NAMALWA (cell line): ENCODE measurements at places on chromosomes 6 and 20.
A peak's percentile ranks its signal among the peaks of the same experiment; 100 is the strongest.

DNA sequence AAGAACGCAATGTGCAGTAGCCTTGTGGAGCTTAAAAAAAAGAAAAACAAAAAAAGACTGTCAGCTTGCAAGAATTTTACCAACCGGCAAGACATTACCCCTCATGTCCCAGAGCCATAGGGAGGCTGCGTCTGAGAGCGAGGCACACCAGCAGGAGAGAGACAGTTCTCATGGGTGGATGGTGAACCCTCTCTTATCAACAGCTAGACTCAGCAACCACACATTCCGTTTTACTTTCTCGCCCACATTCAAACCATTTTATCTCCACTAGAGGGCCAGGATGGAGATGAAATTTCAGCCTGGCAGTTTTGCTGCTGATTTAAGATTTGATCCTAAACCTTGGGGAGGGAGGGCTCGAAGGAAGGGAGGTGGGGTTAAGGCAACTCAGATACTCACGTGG is 247.0 kb downstream of the ATXN1 start:
- peak; percentile 68 for DNase-seq

DNA sequence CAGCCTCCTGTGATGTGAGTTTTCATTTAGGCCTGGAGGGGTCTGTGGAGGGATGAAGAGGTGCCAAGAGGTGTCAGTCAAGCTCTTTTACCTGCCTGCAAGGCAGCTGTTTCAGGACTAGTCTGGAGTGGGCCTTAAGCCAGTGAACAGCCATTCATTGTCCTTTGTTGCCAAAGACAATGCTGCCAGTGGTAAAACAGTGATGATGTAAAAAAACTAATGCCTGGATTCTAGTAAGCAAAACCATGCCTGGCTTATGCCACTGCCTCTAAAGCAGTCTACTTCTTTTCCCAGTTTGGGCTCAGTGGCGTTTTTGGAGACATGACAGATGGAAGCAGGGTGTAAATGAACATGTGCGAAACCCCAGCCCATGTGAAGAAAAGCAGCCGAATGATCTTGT is 93.5 kb upstream of the KCNK16 start:
- DNase-seq = no peak

- DNase-seq = no peak
These were observed 166.3 kb downstream of the DTNBP1 start for GRCh38 chr6:15496345-15497131.

GRCh38 chr20:50569864-50570836 is 60.0 kb downstream of the PTPN1 start:
- peak; percentile 57 for DNase-seq

GRCh38 chr6:109083657-109084056 is 11.0 kb downstream of the SESN1 start:
- peak; percentile 75 for DNase-seq

DNA sequence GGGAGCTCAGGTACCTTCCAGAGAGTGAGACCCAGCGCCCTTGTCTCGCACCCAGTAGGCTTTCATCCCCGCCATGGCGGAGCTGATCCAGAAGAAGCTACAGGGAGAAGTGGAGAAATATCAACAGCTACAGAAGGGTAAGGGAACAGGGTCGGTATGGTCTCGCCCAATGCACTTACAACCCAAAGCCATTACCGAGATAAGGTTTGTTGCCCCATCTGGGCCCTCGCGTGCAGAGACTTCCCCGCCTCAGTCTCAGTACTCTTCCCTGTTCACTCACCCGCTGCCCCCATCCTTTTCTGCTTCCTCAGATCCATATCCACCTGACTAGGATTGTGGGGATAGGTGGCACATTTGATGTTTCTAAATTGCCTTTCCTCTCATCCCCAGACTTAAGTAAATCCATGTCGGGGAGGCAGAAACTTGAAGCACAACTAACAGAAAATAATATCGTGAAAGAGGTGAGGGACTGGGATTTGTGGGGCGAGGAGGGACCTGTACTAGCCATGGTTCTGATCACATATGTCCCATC is 449 bp downstream of the PFDN6 start:
- DNase-seq = no peak

GRCh38 chr6:119043265-119043664 is 35.2 kb downstream of the FAM184A start:
- DNase-seq = no peak

GRCh38 chr6:32088487-32089049 is 20.6 kb downstream of the TNXB start:
- DNase-seq = no peak
